Stimulated activated CD8-positive, alpha-beta memory T cell treated with anti-CD3 and anti-CD28 coated beads, Interleukin-2, amount 100 ng/mL, for 1 hour (primary cell): ENCODE measurements at places on chromosomes 2 and 18.

DNA sequence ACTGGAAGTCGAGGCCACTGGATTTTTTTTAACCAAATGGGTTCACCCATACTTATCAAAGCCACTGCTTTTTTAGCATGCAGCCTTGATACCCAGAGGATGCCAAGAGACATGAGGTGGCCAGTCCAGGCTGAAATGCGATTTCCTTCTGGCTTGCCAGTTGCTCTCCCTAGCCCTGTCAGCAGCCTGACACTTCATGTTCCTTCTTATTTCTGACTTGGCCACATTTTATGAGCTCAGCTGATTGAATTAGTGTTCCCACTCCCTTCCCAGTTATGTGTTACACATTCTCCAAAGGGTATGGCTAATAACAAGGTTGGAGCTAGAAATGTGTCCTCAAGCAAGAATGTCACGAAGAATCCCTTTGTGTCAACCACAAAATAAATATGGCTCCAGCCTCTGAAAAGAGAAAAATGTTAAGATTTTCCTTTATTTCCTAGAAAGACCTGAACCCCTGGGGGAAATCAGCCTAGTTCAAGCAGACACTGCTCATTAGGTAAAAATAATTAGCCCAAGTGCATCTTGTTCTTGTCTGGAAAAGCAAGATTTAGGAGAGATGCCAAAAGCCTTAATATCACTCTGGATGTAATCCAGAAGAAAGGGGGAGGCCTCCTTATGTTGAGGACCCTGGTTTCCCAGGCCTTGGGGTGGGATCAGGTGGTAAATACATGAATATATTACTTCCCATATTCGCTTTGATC lies 121.7 kb upstream of the TACR1 start:
- no peak for DNase-seq

GRCh38 chr2:190811811-190812210 lies 68.8 kb upstream of the GLS start:
- no peak for DNase-seq

DNA sequence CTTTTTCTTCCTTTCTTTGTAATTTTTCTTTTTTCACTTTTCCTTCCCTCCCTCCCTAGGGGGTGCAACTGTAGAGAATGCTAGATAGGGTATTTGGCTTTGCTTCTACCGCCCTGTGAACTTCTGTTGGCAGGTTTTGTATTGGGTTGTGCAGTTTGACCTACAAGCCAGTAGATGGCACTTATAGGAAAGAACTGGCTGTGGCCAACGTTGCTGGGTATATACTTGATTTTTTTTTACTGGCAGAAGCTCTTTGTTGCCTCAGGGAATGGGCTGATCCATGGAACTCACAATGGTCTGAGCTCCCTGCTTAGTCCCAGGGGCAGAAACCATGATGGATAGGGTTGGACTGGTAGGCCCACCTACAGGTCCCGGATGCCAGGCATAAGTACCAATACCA lies 1019.5 kb upstream of the LRRTM1 start:
- no peak for DNase-seq

DNA sequence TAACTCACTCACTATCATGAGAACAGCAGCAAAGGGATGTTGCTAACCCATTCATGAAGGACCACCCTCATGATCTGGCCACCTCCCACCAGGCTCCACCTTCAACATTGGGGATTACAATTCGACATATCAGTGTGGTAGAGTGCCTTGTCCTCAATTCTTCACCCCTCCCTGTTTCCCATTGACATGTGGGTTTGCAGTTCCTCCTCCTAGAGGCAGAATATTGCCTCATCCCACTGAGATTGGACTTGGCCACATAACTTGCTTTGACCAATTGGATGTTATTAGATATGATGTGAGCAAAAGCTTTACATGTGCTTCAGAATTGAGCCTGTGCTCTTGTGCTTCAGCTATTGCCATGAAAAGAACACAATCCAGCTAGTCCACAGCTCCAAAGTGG lies 217.0 kb upstream of the CXCR4 start:
- no peak for DNase-seq

GRCh38 chr2:183093857-183094657 lies 15.5 kb downstream of the DUSP19 start:
- no peak for DNase-seq

- no peak for DNase-seq
These were observed 364.7 kb downstream of the ERBB4 start for GRCh38 chr2:212173756-212174510.

DNA sequence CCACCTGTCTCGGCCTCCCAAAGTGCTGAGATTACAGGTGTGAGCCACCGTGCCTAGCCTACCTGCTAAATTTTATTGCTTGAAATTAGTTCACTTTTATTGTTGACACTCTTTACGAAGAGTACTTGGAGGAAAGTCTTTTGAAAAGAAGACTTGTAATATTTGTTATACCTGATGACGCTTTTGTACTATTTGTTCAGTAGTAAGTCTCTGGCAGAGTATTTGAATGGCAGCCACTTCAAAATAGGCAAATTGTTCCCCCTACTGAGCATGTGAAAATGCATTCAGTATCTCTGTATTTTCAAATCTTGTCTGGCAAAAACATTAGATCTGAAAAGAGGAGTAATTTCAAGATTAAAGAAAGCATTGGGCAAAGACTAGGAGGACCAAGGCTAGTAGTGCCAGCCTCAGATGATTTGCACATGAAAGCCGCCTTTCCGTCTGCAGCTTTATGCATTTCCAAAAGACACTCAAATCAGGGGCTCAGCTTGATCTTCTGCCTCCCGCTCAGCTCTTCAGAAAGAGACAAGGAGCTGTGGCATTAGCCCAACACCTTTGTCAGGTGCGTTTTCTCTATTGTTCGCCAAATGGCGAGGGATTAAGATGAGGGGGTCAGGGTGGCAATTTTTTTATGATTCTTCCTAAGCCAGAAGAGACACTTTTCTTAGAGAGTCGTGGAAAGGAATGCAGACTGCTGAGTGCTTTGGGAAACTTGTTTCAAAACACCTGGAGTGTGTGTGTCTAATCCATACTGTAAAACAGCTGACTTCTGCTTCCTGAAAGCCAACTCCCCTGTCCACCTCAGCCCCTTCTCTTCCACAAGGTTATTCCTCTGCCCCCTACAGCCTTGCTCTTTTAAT lies 18.8 kb upstream of the FOXI3 start:
- DNase-seq: no peak

- DNase-seq: no peak
These were observed 46.0 kb downstream of the CCDC195 start for GRCh38 chr2:224670203-224670602.

DNA sequence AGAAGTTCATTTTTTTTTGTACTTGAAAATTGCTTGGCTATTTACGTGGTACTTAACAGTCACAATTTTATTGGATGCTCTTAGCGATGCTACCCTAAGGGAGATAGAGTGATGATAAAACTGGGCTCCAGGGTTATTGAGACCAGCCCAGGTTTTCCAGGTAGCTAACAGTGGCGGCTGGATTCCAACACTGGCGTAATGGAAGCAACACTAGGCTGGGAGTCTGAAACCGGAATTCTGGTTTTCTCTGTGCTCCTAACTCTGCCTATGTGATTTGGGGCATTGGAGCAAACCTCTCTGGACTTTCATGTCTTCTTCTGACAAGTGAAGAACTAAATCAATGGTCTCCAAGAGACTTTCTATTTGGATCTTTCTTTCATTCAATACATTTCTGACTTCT lies 9.4 kb upstream of the GALNT14 start:
- DNase-seq: no peak

DNA sequence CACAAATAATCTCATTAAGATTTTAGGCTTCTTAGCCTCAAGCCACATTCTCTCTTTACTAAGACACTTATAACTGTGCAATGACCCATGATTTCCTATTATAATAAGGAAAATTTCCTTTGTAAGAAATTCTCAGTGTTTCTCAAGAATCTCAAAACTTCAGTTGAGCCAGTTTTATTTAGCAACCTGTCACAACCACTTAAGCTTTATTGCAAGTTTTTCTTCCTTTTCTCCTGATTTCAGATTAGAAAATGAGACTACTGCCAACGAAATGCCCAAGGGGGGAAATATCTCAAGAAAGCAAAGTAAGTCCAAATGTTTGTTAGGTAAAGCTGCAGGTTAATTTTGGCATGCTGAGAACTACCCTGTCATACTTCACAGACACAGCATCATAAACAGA lies 178.5 kb downstream of the THADA start:
- no peak for DNase-seq

- no peak for DNase-seq
These were observed 999.1 kb downstream of the TSN start for GRCh38 chr2:122754561-122754960.

DNA sequence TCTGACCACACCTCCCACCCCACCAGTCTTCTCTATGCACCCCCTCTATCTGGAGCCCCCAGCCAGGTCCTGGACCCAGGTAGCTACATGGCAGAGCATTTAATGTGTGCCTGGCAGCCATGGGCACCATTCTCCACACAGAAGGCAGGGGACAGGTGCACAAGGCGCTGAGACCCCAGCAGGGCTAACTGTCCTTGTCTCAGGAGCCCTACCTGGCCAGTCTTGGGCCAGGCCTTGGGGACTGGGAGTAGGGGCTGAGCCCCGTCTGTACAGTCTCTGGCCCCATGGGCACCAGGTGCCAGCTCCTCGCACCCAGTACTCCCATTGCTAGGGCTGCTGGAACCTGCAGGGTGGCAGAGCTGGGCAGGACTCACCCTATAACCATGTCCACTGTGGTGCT lies 2.9 kb downstream of the GNLY start:
- DNase-seq: no peak

GRCh38 chr2:152539424-152539823 lies 177.8 kb downstream of the PRPF40A start:
- DNase-seq: no peak

- DNase-seq: no peak
These were observed 200.3 kb downstream of the NYAP2 start for GRCh38 chr2:225599856-225600255.

DNA sequence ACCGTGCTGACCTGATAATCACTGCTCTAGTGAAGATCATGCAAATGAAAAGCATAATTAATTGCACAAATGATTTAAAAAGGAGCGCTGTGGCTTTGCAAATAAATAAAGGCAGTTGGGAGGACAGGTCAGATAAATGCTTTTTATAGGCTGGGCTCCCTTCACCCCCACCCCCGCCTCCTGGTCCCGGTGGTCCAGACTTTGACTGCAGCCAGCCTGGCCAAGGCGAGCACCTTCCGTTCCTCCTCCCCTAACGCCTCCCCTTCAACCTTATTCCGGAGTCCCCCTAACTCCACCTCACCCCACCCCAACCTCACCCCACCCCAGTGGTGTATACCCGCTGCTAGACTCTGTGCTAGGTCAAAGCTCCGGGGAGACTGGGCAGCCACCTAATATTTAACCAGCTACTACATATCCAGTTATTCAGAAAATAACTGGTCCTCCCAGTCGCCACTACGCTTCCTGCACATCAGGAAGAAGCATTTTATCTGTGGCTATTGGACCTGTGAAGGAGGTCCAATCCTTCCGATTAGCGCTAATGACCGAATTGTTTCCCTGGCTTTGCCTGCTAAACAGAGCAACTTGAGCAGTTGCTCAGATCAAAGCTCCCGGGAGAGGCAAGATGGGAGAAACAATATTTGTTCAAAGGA lies 3.7 kb upstream of the SP9 start:
- no peak for DNase-seq

DNA sequence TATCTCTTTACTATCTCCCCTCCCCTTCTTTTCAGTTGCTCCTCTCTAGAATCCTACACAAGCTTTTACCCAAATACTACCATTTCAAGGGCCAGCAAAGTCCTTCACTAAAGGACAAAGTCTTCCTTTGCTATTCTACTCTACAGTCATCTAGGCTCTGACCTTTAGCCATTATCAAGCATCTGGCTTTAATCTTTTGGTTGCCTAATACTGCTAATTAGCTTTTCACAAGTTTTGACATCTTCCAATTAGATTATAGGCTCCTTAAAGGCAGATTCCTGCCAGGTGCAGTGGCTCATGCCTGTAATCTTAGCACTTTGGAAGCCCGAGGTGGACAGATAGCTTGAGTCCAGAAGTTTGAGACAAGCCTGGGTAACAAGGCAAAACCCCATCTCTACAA lies 194.4 kb downstream of the SH3BP4 start:
- no peak for DNase-seq

DNA sequence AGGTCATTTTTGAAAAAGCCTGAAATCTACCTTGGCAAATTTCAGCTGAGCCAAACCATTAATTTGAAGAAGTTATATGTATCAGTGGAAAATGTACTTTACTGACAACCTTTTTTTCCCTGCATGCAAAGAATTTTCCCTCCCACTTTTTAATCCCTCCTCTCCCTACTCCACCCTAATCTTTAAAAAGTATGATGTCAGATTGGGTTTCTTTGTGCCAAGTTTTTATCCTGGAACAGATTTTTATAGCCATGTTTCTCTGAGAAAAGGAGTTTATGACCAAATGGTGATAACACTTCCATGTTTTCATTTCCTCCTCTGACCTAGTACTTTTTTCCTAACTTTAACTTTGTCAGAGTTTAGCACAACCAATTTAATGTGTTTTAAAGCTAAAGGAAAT lies 250.3 kb upstream of the FOSL2 start:
- DNase-seq: no peak

- no peak for DNase-seq
These were observed 275.4 kb upstream of the HS6ST1 start for GRCh38 chr2:128593879-128594650.

- no peak for DNase-seq
These were observed 1.1 kb upstream of the NAPG start for GRCh38 chr18:10524507-10525370.

GRCh38 chr2:178350051-178350450 lies 100.9 kb downstream of the PRKRA start:
- DNase-seq: no peak

DNA sequence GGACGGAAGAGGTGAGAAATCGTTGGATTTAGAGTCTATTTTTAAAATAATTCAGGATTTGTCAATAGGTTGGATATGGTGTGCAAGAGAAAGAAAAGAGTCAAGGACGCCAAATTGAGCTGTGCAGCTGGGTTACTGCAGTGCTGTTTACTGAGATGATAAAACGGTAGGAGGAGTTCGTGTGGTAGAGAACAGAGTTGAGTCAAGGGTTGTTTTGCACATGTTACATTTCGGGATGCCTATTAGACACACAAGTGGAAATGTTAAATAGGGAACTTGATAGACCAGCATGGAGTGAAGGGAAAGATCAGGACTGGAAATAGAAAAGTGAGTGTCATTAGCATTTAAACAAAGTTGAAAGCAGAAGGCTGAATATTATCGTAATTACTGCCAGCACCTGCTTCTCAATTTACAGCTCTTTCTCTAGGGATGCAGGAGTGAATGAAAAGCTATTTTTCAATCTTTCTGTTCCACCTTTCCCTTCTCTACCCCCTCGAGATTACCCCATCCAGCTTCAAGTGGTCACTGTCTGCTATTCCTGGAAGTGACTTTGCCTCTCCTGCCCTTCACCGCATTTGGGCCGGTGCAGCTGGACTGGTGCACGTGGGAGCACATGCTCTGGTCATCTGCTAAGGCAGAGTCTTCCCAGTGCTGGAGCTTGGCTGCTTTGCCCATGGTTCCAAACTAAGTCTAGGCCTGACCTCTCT lies 30.3 kb downstream of the GPR75 start:
- no peak for DNase-seq

GRCh38 chr2:20496076-20496872 lies 49.4 kb downstream of the RHOB start:
- no peak for DNase-seq

GRCh38 chr2:98394595-98395153 lies 48.4 kb downstream of the CNGA3 start:
- DNase-seq: no peak

GRCh38 chr2:114040826-114041225 lies 150.9 kb downstream of the ACTR3 start:
- no peak for DNase-seq
